Endothelial cell of umbilical vein (primary cell): ENCODE measurements at places on chromosomes 4 and X. TPM values are rescaled to one million over a fixed set of nuclear protein-coding genes. Genes with fewer than 3 reads are reported as not detected.
A peak's percentile ranks its signal among the peaks of the same experiment; 100 is the strongest.

DNA sequence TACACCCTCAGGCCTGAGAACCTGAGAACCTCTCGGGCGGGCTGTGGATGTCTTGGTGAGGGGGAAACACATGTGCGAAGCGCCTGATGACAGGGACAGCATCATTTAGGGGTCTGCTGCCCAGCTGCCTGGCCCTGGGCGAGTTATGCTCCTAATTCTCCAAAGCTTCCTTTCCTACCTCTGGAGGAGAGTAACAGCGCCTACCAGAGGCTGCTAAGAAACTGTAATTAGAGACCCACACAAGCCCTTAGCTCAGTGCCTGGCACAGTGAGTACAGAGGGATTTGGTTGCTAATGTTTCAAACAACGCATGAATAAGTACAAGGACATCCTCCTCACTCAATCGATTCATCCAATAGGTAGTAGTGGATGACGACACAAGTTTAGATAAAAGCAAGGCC is 40.4 kb downstream of the BCOR start:
- no peak overlapping the region for H3K4me3 ChIP-seq
- H3K27me3 ChIP-seq: no peaks in the 10 kb centered on the region
- H3K36me3 ChIP-seq: peaks cover 33% of the 10 kb centered on the region
- H3K27ac ChIP-seq: no peak overlapping the region
- no peak for DNase-seq

- DNase-seq: no peak
- H3K4me3 ChIP-seq: no peak overlapping the region
- peaks cover 19% of the 10 kb centered on the region for H3K4me1 ChIP-seq
- H3K27me3 ChIP-seq: no peaks in the 10 kb centered on the region
- H3K27ac ChIP-seq: peak overlapping the region; percentile 14
- H3K36me3 ChIP-seq: no peaks in the 10 kb centered on the region
Observed at GRCh38 chr4:38803833-38804653, 548 bp downstream of the TLR1 start.

DNA sequence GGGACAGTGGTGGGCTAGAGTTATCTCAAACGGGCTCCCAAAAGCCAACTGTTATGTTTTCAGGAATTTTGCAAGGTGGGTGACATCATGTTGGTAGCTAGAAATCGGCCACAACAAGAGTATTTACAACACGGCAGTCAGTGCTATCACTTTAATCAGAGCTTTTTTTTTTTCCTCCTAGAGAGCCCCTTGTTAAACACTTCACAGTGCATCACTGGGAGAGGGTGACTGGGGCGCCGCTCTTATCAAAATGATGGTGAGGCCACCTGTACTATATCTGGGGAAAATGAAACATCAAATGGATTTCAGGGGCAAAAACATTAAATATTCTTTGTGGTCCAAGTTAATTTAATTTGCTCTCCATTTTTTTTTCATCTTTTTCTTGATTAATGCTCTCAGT is 44.9 kb downstream of the MAMLD1 start:
- no peak overlapping the region for H3K4me3 ChIP-seq
- no peaks in the 10 kb centered on the region for H3K36me3 ChIP-seq
- no peaks in the 10 kb centered on the region for H3K4me1 ChIP-seq
- DNase-seq: no peak

DNA sequence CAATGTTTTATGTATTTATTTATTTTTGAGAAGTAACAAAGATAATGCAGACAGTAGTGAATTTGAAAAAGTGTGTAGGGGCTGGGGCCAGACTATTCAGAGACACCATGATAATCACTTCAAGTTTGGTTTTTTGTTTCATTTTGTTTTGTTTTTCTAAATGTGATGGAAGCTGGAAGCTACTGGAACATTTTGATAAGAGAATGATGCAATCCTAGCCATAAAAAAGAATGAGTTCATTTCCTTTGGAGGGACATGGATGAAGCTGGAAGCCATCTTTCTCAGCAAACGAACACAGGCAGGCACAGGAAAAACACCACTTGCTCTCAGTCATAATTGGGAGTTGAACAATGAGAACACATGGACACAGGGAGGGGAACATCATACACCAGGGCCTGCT is 706.6 kb upstream of the EPHA5 start:
- peak; percentile 60 for DNase-seq
- peak overlapping the region; percentile 11 for H3K27ac ChIP-seq
- no peaks in the 10 kb centered on the region for H3K27me3 ChIP-seq
- peaks cover 3% of the 10 kb centered on the region for H3K4me1 ChIP-seq

GRCh38 chr4:139535228-139535870 is 20.7 kb downstream of the SETD7 start:
- H3K36me3 ChIP-seq: peaks cover 8% of the 10 kb centered on the region
- no peak overlapping the region for H3K4me3 ChIP-seq
- DNase-seq: no peak
- no peaks in the 10 kb centered on the region for H3K4me1 ChIP-seq
- H3K27me3 ChIP-seq: no peaks in the 10 kb centered on the region

- H3K36me3 ChIP-seq: no peaks in the 10 kb centered on the region
- no peaks in the 10 kb centered on the region for H3K4me1 ChIP-seq
- no peaks in the 10 kb centered on the region for H3K27me3 ChIP-seq
- no peak overlapping the region for H3K27ac ChIP-seq
- H3K4me3 ChIP-seq: no peak overlapping the region
Observed at GRCh38 chr4:100929135-100929534, 411.3 kb upstream of the EMCN start.

GRCh38 chr4:40228497-40229365 is 31.9 kb downstream of the RHOH start:
- no peaks in the 10 kb centered on the region for H3K36me3 ChIP-seq
- no peaks in the 10 kb centered on the region for H3K4me1 ChIP-seq
- no peak overlapping the region for H3K4me3 ChIP-seq
- H3K27me3 ChIP-seq: no peaks in the 10 kb centered on the region
- no peak overlapping the region for H3K27ac ChIP-seq

- DNase-seq: peak; percentile 2
- no peak overlapping the region for H3K27ac ChIP-seq
- no peaks in the 10 kb centered on the region for H3K27me3 ChIP-seq
- peaks cover 4% of the 10 kb centered on the region for H3K4me1 ChIP-seq
- no peak overlapping the region for H3K4me3 ChIP-seq
- no peaks in the 10 kb centered on the region for H3K36me3 ChIP-seq
Observed at GRCh38 chr4:52408032-52408431, 251.1 kb downstream of the USP46 start.

Gene HELT
- total RNA-seq: not detected in 2 replicates

Gene RBMX
- total RNA-seq: 235 and 251 TPM in 2 replicates

Gene CXCL6
- total RNA-seq: 0.25 and 1.2 TPM in 2 replicates
